GM23248 (cell line): ENCODE measurements at places on chromosomes 12 and 14.
A peak's percentile ranks its signal among the peaks of the same experiment; 100 is the strongest.

DNA sequence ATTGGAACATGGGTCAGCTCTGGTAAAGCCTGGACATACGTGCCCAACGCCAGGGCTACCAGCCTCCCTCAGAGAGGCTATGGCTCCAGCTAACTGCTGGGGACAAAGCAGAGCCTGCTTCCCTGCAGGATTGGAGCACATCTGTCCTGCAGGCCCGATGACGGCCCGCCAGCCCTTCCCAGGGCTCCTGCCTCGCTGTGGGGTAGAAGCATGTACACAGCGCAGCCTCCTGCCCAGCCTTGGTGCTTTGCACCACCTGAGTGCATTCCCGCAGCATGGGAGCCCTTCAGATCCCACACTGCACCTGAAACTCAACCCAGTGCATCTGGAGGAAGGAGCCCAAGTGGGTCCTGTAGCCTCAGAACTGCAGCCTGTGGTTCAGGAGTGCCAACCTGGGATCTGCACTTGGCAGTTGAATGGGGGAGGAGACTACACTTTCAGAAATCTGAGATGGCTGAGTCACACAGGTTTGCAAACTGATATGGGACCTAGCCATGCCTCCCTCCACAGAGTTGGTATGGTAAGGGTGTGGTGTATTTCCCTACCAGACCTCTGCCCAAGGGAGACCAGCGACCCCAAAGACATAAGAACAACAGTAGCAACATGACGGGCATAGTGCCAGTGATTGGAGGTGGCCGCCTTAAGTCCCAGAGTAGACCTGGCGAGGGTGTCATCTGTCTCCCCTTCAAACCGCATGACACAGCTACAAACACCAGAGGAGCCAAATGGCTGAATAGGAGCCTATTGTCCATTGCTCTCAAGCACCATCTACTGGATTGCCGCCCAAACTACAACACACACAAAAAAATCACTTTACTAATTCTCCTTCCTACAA is 273.9 kb upstream of the MIS18BP1 start:
- DNase-seq: peak; percentile 53

- no peak for DNase-seq
Measured at GRCh38 chr14:45140661-45141187, 5.0 kb downstream of the FANCM start.

DNA sequence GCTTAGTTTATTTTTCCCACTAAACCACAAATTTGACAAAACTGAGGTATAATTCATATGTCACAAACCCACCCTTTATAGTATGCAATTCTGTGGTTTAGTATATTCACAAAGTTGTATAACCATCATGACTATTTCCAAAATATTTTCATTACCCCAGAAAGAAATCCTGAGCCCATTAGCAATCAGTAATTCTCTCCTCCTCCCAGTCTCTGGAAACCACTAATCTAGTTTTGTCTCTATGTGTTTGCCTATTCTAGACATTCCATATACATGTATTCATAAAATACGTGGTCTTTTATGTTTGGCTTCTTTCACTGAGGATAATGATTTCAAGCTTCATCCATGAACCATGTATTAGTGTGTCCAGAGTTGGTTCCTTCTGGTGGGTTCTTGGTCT is 267.6 kb downstream of the AEBP2 start:
- no peak for DNase-seq

DNA sequence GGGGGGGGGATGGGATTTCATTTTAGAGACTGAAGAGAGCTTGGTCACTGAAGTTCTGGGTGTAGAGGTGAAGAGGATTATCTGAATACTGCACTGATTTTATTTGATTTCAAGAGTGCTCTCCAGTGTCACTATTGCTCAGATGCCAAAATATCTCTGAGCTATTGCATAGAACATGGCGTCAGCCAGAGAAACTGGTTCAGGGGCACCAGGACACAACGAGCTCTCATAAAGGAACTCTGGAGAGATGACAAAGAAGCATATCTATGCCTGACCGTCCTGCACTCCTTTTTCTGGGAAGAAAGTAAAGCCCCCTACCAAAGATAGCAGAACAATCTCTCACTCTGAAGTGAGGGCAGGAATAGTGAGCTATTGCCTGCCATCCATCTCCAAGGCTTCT is 2.0 kb downstream of the SLC7A8 start:
- DNase-seq: peak; percentile 22

GRCh38 chr12:46373301-46374296 is 1.0 kb upstream of the SLC38A2 start:
- peak; percentile 80 for DNase-seq

GRCh38 chr12:8779281-8779680 is 43.1 kb upstream of the A2ML1 start:
- DNase-seq: no peak

GRCh38 chr12:3964439-3964838 is 91.2 kb upstream of the PARP11 start:
- no peak for DNase-seq

- peak; percentile 3 for DNase-seq
Measured at GRCh38 chr12:126385785-126386184, 1320.5 kb downstream of the AACS start.

DNA sequence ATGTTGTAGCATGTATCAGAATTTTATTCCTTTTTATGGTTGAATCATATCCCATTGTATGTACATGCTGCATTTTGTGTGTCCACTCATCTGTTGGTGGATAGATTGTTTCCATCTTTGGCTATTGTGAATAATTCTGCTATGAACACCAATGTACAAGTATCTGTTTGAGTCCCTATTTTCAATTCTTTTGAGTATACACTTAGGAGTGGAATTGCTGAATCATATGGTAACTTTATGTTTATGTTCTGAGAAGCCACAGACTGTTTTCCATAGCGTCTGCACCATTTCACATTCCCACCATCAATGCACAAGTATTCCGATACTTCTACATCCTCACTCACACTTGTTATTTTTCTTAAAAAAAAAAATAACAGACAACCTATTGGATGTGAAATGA is 91.5 kb downstream of the ARF6 start:
- no peak for DNase-seq

DNA sequence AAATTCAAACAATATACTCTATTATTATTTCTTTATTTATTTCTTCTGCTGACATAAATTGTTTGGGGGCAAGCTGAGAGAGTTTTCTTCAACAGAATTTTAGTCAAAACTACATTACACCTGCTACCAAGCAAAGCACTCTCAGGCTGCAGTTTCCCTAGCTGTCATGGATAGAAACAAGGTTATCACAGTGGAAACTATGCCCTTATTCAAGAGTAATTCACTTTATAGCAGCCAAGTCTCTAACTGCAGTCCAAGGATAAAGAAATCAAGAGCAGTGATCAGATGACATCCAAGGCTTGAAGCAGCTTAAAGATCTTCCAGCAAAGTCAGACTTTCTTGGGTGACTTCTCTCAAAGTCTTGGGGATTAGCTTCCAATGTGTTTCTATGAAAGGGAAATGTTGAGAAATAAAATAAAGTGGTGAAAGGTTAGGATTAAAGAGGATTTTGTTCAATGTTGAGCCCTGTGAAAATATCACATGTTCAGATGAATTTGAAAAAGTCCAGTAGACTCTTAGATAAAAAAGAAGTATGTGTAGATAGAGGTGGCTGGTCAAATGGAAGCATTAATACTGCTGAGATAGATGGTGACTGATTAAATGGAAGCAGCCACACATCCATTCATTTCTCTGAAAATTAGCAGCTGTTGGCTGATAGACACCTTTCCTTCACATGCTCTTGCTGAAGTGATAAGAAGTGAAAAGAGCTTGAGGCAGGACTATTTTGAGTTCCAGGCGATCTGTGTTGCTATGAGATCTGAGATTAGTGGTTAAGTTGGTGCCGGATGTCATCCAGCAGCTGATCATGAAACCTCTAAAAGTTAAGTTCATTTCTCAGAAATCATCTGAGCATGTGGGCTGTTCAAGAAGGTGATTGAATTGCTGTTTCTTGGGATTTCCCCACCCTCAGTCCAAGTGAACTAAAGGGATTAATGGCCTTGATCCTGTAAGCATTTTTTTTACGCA is 257.8 kb upstream of the BTG1 start:
- DNase-seq: no peak

DNA sequence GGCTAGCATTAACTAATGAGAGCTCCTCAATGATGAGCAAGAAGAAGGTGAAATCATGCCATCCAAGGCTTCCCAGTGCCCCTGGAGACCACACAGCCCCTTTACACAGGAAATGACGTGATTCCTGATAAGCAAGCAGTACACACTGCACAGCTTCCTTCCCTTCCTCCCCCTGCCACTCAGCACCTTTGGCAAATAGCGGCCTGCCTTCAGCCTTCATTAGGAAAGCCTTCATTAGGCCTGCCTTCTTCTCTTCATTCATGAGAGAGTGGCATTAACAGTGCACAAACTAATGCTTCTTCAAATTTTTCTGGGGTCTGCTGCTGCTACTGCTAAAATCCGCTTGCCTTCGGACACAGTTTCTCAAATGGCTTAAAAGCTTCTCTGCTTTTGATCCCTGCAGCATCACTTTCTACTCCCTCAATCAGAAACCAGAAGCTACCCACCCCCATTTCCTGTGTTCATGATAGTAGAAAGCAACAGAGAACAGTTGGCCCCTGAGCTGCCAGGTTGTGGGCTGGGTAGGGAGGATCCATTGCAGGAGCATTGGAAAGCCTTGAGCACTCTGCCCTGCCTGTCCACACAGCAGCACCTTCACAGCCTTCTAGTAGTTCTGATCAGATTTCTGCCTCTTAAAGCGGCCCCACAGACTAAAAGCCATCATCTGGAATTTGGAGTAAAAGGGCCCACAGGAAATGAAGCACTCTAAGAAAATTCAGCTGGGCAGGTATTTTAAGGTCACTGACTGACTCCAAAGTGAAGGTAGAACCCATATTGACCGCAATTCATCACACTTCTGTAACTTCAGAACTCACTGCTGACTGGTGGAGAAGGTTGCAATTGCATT is 103.8 kb upstream of the ETV6 start:
- no peak for DNase-seq

GRCh38 chr12:131066886-131067490 is 113.3 kb downstream of the ADGRD1 start:
- no peak for DNase-seq

- peak; percentile 71 for DNase-seq
Measured at GRCh38 chr14:75752907-75753594, 92.0 kb downstream of the TTLL5 start.

- DNase-seq: no peak
Measured at GRCh38 chr12:106409878-106410277, 52.3 kb downstream of the POLR3B start.

- DNase-seq: no peak
Measured at GRCh38 chr14:86513056-86513455, 983.1 kb downstream of the FLRT2 start.

DNA sequence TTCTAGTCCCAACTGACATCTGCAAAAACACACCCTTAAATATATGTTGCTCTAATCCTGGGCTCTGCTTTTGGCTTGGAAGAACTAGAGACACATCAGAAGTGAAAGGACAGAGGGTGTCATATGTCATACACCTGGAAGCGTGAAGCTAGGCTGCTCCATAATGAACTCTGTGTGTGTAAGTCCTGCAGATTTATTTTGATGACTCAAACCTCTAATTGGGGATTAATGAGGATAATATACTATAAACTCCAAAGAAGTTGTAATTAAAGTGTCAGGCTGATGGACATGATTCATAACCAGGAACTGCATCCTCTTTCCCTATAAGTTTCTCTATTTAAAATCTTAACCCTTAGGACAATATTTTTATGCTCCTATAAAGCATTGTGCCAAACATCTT is 4.4 kb upstream of the KCNK10 start:
- no peak for DNase-seq

GRCh38 chr14:87131879-87132278 is 861.1 kb downstream of the GALC start:
- DNase-seq: peak; percentile 41
